ENCODE measurements at places on chromosomes 1 and 21.

- no peak for DNase-seq
Observed at GRCh38 chr1:166673722-166674121, 165.6 kb upstream of the POGK start.

DNA sequence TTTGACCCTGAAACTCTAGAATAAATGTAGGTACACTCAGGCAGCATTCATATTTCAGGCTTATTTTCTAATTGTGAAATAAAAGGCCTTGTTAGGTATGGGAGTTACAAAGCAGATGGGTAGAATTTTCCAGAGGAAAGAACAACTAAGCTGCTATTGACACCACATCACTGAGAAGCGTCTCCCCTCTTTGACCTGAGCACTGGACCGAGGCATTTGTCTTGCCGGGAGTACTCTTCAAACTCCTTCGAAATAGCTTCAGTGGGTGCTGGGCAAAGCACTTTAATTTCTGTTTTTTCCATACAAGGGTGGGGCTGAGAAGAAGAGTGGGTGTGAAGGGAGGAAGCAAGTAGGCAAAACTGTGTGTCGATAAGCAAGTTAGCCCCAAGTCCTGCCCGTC is 36.4 kb downstream of the ABCA4 start:
- DNase-seq, result no peak

GRCh38 chr1:233294913-233295236 is 650 bp downstream of the PCNX2 start:
- DNase-seq, result no peak

- no peak for DNase-seq
Observed at GRCh38 chr1:242692988-242693387, 168.5 kb upstream of the PLD5 start.
